ENCODE measurements at places on chromosomes 7 and 10. TPM values are rescaled to one million over a fixed set of nuclear protein-coding genes. Genes with fewer than 3 reads are reported as not detected.

DNA sequence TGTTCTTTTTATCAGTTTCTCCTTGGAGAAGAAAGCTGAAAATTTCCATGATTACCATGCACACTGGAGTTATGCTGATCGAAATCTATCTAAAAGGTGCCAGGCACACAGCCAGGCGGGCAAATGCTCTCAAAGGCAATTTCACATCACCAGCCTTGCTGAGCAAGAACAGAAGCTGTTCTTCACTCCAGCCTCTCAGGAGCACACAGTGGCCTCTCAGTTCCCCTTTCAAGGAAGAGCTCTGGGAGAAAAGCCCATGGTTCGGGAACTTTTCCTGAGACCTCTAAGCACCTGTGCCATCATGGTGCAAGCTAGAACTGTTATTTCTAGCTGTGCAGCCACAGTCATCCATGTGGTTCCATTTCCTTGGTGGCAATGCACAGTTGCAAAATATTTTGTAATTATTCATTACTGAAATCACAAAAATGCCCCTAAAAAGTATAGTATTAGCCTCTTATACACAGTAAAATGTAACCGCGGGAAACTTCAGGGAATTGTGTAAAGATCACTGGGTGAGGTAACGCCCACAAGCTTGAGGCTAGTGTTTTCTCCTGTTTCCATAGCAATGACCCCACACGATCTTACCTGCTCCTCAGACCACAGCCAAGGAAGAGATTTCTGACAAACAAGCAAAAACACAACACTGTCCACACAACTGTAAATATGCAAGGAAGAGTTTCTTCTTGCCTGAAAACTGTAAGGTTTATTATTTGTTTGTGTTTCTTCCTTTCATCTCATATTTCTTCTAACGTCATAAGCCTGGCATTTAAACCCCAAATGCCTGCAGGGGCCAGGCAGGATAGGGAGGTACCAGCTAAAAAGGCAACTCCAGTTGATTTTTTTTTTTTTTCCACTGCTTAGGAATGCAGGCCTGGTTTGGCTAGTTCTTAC, 121.2 kb downstream of the FAM107B start:
- no peak for DNase-seq

Gene PDE1C
- total RNA-seq = not detected

DNA sequence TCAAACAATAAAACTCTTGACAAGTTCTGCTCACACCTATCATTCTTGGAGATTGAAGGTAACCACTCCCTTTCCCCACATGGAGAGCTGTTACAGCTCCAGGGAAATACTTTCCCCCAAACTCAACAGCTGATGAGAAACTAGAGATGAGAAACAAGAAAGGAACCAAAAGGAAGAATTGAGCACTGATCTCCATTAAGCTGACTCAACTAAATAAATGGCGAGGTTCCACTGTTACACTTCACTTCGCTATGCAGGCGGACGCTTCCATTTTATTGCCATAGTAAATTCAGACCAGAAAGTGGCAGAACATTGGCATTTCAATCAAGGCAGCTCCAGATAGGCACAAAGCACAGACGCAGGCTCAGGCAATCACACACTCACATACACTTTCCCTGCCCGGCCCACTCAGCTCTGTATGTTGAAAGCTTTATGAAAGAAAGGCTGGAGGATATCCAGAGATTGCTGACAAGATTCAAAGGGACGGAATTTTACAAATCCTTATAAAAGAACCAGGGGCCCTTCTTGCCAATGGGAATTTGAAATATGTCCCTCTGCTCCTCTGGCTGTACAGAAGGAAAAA, 11.5 kb upstream of the YAE1 start:
- no peak for DNase-seq

- DNase-seq = no peak
Measured at GRCh38 chr7:111903797-111904196, 302.4 kb downstream of the DOCK4 start.

DNA sequence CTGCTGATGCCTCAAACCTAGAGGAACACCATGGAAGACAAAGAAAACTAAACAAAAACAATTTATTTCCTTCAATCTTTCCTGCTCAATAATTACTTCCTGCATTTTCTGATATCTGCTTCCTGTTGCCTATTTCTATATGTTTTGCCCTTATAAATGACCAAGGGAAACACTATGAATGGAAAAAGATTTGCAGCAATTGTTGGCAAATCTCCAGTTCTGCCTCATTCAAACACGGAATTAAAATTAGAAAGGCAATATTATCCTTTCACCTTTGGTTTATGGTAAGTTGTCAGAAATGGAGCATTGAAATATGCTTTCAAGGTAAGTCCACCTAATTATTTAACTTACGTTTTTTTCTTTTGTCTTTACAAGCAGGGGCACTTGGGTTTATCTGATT, 552.2 kb upstream of the ANKRD30A start:
- no peak for DNase-seq

DNA sequence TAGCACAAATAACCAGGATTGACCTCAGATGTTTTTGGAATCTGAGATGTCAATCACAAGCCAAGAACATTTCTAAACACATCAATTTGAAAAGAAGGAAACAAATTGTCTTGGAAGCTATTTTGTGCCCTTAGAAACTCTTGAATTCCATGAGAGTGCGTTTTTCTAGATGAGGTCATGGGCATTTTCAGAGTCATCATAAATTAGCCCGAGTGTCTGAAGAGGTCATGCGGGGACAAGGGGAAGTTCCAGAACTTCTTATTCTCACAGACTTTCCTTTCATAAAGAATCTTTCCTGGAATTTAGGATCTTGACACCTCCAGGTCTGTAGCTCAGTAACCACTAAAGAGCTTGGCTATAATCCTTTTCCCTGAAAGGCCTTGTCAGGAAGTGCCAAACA, 28.2 kb downstream of the IL2RA start:
- DNase-seq = no peak

GRCh38 chr10:48748573-48748972, 63.9 kb downstream of the WDFY4 start:
- DNase-seq = no peak

DNA sequence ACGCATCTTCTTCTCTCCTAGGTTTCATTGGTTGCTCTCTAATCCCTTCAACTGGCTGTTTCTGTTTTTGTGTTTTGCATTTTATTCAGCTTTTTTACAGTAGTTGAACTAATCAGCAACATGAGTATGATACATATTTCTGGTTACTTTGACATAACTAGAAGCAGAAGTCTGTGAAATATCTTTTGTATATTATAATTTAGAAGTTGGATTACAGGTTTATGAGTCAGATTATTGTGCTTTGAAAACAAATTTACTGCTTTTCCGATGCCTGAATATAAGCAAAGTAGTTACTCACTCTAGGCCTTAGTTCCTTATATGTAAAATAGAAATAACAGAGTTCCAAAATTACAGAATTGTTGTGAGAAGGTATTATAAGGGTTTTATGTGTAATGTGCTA, 96.2 kb upstream of the MEOX2 start:
- no peak for DNase-seq

DNA sequence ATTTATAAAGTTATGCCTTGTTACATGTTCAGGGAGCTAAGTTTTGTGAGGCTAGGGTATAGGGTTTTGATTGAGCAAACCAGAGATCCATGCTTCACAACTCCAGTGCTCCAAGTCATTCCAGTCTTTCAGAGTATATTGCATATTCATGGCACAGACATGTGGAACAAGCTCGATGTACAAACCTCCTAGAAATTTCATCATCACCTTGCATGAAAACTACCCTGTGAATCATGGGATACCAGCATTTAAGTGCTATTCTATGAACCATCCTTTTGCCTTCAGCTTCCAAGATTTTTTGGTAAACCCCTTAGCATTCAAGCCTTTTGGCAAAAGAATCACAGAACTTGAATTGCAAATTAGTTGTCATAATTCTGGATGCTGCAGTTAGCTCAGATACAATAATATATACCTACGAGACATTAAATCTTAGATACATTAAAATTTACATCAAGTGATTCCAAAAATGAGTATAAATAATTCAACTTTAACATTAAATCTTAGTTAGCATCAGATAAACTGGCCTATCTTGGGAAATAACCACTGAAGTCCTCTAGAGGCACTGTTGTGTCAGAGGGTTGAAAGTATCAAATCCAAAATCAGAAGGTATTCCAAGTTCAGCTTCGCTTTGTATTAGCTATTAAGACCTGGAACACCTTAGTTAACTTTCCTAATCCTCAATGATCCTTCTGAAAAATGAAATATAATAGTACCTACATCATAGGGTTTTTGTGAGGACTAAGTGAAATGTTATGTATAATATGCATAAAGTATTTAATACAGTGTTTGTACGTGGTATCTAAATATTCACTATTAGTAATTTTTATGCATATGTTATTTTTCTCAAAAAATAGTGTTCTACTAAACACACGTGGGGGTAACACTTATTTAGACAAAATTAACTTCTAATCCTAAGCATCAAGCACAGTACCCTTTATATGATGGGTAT, 55.5 kb upstream of the CABCOCO1 start:
- no peak for DNase-seq

- DNase-seq = peak; percentile 21
Measured at GRCh38 chr10:102670065-102670670, 25.9 kb downstream of the TRIM8 start.

Gene CACNA2D1
- total RNA-seq = not detected

GRCh38 chr10:71237843-71238623, 25.7 kb downstream of the UNC5B start:
- no peak for DNase-seq
